ENCODE measurements at places on chromosomes 7 and 10. TPM values are rescaled to one million over a fixed set of nuclear protein-coding genes. Genes with fewer than 3 reads are reported as not detected.

SFTPD gene
- total RNA-seq, result 0.54 TPM

DNA sequence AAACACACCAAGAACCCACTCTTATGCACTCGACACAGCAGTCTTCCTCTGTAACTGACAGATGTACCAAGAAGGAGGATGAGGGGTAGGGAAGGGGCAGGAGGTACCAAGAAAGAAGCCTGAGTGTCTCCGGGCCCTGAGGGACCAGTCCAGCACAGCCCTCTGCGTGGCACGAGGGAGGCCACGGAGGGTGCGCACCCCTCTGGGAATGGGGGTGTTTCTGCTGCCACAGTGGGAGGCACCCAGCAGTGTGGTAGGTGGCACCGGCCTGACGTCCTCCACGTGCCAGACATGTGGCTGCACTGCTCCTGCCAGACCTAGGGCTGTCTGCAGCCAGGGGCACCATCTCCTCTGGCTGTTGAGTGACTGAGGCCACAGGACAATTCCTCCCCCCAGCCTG lies 154.3 kb downstream of the ZMYND11 start:
- DNase-seq, result no peak

GRCh38 chr7:119514326-119514725 lies 758.6 kb upstream of the KCND2 start:
- no peak for DNase-seq

DNA sequence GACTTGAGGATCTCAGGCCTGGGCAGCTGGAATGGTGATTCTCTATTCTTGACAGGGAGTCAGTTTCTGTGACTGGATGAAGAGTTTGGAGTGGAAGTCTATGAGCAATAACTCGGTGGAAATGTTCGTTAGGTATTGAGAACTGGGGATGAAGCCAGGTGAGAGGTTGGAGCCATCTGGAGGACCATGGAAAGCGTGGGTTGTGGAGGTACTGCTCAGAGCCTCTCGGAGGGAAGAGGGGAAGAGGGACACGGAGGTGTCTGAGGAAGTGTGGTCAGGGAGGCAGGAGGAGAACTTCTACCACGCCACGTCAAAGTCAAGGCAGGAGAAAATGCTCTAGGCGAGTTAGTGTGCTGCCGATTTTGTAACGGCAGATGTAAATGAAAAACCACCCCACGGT lies 430.7 kb downstream of the DPP6 start:
- DNase-seq, result no peak
